ENCODE measurements at places on chromosomes 6 and 20.

DNA sequence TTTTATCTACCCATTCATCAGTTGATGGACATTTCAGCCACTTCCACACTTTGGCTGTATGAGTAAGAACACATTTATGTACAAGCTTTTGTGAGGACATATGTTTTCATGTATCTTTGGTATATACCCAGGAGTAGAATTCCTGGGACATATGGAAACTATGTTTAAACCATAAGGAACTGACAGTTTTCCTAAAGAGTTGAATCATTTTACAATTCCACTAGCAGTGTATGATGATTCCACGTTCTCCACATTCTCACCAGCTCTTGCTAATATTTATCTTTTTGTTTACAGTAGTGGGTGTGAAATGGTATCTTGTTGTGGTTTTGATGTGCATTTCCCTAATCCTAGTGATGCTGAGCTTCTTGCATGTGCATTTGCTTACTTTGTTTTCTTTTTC is 338.1 kb downstream of the PLCB1 start:
- DNase-seq: no peak

DNA sequence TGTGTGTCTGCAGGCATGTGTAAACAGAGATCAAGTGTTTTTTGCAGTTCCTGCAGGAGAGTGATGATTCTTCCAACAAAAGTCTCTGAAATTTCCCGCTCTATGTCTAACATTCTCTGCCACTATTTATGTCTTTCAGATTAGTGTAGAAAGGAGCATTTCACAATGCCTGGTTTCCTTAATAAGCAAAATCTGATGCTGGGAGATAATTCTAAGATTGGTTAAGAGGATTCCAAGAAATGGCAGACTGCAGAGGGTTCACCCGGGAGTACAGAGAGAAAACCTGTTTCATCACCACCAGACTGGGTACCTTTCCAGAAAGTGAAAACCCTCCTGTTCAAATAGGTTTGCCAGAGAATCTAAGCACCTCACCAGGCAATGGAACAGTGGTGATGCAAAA is 62.7 kb downstream of the FOXC1 start:
- no peak for DNase-seq

- DNase-seq: no peak
Measured at GRCh38 chr20:60283281-60283680, 325.1 kb downstream of the CDH26 start.

DNA sequence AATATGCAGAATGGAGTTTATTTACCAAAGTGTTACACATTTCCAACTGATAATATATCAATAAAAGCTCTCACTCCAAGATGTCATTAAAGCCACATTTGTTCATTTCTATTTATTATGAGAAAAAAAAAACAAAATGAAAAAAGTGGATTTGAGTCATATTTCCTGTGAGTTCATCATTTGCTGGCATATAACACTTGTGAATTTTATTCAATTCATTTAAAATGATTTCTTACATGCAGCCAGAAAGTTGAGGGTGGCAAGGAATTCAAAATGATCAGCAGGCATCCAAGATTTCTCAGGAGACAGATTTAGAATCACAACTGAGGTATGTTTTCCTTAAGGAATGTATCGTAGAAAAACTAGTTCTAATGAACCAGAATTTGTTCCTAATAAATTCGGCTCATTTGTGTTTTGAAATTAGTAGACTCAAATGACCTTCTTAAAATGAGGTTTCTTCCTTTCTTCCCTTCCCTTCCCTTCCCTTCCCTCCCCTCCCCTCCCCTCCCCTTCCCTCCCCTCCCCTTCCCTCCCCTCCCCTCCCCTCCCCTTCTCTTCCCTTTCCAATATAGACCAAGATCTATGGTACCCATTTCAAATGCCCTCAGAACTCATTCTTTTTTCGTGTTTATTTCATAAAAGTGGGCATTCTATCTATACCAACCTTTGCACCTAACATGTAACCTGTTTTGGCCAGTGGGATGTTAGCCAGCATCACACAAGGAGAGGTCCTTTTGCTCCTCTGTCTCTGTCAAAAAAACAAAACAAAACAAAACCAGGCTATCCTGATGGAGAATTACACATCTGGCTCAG is 357.9 kb upstream of the TSHZ2 start:
- DNase-seq: no peak

DNA sequence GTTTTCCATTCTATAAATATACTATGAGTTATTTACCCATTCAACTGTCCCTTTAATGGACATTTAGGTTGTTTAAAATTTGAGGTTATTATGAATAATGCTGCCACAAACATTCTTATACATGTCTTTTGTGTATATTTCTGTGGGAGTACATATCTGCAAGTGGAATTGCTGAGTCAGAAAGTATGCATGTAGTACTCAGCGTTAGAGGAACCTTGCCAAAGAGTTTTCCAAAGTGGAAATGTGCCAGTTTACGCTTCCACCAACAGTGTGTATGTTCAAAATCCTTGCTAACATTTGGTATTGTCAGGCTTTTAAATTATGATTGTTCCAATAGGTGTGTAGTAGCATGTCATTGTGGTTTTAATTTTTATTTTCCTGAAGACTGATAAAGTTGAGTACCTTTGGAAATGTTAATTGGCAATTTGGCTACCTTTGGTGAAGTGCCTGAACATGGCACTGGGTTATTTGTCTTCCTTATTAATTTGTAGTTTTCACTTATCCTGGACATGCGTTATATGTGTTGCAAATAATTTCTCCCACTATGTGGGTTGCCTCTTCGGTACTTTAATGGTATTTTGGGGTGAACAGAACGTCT is 341.2 kb downstream of the CD83 start:
- DNase-seq: no peak

DNA sequence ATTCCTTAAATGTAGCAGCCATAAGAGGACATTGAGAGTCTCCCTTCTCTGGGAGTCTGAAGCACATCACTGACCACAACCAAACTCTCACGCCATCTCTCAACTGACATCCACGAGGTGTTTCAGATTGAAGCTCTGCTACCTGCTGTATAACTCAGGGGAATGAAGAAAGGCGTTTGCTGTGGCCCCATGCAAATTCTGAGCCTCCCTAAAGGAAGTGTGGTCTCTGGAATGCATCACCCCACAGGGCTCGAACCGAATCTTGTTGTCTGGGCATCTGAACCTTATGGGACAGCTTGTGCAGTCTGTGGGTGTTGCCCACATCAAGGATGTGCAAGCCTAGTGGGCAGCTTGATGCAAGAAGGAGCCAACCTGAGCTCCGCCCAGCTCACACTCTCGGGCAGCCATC is 10.9 kb downstream of the PMEPA1 start:
- no peak for DNase-seq

DNA sequence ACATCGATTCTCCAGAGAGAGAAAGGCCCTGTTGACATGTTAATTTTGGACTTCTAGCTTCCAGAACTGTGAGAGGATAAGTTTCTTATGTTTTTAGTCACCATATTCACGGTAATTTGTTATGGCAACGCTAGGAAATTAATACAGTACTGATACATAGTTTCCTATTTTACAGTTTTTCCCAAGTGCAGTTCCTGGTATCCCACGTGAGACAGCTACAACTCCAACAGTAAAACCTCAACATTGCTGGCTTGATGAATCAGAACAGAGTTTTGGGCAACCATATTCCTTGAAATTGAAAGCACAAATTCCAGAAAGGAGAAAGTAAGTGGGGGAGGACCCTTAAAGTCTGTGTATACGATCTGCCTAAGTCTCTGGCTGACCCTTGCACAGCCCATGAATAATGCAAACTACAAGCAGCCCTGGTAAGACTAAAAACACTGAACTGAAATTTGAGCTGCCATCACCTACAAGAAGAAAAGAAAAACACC is 505.1 kb upstream of the NRSN1 start:
- DNase-seq: no peak

DNA sequence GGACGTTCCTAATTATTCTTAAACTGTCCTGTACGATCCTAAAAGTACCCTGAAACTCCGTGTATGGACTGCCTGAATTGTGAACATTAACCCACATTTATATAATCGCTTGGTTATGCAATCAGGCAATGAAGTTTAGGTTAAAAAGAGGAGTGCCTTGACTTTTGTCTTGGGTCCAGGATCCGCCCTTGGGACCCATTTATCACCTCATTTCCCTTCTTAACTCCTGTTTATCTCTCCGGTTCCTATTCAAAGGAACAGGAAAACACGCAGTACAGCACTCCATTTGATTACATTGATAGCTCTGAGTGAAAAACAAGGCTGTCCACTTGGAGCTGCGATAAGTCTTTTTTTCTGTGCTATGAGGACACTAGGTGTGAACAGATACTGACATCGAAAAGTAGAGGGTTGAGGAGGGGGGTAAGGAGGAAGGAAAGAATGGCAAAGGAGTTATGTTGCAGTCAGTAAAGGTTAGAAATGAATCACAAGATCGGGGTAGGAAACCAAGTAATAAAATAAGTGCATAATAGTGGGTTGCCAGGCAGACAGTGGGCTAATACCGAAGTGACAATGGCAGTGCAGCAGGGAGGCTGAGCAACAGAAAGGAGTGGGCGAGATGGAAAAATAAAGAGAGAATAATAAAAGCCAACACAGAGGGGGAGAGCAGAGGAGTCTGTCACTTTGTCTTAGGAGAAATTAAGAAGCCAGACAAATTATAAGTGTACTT is 15.9 kb upstream of the PCK1 start:
- DNase-seq: no peak

- DNase-seq: no peak
Measured at GRCh38 chr20:33322456-33322855, 39.4 kb downstream of the BPIFB1 start.

GRCh38 chr6:24053057-24053456 is 73.0 kb upstream of the NRSN1 start:
- no peak for DNase-seq

DNA sequence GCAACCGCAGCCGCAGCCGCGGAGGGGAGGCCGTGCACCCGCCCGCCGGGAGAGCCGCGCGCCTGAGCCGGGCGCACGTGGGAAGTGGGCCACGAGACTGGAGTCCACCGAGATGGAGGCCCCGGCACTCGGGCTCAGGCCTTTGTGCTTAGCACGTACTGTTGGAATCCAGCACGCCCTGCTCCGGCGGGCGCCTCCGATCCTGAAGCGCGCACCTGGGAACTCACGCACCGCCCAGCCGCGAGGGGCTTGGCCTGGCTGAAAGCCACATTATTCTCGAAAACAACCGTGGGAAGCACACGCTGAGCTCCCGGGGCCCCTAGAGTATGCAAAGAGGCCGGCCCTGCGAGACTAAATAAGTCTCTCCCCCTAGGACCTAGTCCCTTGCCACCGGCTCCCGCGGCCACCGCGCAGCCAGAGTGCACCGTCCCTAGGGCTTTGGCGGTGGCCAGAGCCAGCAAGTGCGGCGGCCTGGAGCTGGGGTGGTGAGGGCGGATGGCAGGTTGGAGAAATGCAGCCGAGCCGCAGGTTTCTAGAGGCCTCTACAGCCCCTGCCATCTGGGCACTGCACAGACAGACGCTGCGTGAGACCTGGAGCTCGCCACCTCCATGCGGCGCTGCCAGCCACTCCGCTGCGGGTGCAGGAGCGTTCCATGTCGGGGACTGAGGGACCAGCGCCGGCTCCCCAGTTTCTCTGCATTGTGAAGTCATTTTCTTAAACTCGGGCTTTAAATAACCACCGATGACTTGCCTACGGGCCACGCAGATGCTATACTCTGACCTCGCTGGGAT is 42.0 kb upstream of the LY86 start:
- DNase-seq: no peak

DNA sequence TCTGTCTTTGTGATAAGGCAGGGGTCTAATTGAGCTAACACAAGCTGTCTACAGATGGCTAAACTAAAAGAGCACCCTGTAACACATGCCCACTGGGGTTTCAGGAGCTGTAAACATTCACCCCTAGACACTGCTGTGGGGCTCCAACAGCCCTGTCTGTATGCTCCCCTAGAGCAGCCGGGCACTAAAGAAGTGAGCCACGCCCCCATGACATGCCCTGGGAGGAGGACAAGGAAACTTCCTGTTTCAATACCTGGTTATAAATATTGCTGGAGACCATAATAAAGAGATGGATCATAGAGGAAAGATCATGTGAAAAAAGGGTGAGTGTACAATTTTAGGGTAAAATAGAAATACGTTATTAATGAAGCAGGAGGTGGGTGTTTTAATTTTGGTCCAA is 667.7 kb upstream of the AGPAT4 start:
- DNase-seq: no peak

- DNase-seq: no peak
Measured at GRCh38 chr6:12572896-12573827, 143.4 kb upstream of the PHACTR1 start.

GRCh38 chr6:112911959-112912358 is 564.8 kb downstream of the RFPL4B start:
- no peak for DNase-seq

GRCh38 chr20:54228841-54229240 is 21.0 kb downstream of the PFDN4 start:
- DNase-seq: no peak

DNA sequence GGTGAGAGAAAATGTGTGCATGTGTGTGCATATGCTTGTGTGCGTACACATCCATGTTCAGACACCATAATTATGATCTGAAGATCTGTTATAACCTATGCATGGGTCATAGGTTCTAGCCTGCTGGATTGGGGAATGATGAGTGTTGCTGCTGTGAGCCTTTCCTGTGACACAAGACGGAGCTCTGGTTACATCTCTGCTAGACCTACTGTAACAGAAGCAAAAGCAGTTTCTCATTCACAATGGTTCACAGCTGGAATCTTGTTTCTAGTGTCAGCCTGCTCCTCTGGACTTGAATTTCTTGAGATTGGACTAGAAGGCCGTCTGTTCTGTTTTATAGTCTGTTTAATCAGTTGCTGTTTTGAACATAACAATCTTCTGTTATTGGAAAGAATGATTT is 40.1 kb downstream of the DEFB114 start:
- DNase-seq: no peak

DNA sequence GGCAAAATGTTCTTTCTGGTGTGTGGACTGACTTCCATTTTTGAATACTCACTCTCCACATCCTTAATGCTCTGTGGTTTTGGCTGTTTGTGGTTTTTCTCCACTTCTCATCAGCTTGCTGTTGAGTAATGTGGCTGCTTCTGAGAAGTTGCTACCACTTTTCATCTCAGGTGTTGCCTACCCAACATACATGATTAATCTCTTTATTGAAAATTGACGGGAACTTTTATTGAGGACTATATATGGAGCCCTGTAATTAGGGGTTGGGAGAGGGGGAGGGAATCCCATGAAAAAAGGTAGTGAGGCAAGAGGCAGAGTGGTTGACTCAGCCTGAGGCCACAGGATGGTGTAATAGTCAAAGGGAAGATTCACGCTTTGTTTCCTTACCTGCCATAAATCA is 17.6 kb downstream of the IL22RA2 start:
- DNase-seq: peak; percentile 19

DNA sequence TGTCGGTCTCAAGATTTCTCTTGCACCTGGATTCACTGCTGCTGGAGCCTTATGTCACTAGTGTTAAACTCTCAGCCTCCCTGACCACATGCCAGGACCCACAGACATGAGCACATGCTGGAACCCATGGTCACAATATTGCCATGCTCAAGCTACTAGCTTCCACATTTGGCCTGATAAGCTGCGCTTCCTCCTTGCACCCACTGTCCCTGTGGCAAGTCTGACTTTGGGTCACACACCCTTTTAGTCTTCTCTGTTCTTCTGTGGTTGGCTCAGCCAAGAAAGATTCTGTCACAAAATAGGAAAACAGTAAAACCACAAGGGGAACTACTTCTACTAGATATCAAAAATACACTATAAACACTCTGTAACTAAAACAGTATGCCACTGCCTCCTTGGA is 68.9 kb upstream of the HDAC2 start:
- no peak for DNase-seq

GRCh38 chr20:61321481-61321880 is 69.4 kb downstream of the CDH4 start:
- no peak for DNase-seq

- no peak for DNase-seq
Measured at GRCh38 chr20:59947376-59947775, 7.2 kb downstream of the FAM217B start.

Measured in stimulated activated CD4-positive, alpha-beta T cell treated with anti-CD3 and anti-CD28 coated beads, Interleukin-15, amount 100 ng/mL, for 48 hours (primary cell).